GM23338 (cell line): ENCODE measurements at places on chromosomes 12 and 14.
A peak's percentile ranks its signal among the peaks of the same experiment; 100 is the strongest.

DNA sequence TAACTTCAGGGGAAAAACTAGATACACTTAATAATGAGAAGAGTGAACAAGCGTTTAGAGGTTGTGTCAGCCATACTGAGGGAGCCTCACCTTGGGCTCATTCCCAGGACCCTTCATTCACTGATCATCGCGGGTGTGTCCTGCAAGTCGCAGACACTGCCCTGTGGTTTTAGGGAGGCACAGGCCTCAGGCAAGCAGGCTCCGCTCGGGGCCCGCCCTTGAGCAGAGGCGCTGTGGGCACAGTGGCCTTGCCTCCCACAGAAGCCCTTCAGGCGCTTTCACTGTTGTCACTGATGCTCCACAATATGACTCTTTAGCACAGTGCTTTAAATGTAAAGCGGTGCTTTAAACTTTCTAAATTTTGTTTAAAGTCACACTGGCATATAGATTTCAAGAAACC, 67.4 kb downstream of the DDX51 start:
- no peak for DNase-seq

GRCh38 chr14:105315211-105315721, 718 bp downstream of the PACS2 start:
- peak; percentile 67 for DNase-seq

DNA sequence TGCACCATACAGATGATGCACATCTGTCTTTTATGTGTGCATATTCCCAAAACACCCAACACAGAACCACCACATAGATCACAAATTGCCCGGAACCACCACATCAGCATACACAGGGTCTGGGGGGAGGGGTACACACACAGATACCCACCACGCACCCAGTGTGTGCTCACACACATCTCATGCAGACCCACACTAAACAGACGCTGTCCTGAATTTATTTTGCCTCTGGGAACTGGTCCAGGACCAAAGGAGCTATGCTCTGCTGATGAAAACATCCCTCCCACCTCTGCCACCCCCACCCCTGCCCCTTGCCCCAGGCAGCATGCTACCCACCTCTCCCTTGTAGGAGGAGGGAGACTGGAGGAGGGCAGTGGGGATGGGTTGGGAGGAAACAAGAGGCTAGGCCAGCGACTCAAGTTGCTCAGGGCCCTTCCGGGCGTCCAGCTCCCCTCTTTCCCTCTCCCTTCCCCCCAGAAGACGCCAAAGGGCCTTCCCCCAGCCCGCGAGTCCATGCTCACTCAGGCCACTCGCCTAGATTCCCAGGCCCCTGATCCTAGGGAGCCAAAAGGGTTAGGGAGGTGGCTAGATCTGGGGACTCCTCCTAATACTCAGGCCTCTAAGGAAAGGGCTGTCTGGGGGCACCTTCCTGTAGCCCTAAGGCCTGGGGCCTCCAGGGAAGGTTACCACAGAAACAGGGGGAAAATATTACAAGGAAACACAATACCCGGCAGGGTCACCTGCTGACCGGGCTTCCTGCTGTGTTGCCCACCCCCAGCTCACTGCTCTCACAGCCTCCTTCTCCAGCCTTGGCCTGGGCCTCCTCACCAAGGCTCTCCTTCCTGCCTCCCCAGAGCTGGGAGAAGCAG, 3.1 kb downstream of the HDAC7 start:
- DNase-seq = peak; percentile 37

DNA sequence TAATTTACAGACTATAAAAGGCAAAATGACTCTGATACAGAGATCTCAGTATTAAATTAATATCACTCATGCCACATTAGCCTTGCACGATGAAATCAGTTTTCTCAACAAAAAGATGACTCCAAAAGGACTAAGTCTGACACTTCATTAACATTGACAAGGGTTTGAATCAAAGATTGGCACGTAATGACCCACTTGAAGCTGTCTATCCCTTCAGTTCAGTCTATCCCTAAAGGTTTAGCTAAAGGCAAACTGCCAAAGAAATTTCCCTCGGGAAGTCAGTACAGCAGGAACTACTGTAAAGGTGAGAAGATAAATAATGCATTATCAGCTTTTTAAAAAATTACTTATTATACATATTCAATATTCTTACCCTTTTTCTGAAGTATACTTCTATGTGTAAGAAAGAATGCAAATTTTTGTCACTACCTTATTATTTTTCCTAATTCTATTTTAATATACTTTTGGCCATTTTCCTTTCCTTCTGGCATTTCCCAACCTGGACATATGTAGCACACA, 127.1 kb downstream of the NELL2 start:
- no peak for DNase-seq

DNA sequence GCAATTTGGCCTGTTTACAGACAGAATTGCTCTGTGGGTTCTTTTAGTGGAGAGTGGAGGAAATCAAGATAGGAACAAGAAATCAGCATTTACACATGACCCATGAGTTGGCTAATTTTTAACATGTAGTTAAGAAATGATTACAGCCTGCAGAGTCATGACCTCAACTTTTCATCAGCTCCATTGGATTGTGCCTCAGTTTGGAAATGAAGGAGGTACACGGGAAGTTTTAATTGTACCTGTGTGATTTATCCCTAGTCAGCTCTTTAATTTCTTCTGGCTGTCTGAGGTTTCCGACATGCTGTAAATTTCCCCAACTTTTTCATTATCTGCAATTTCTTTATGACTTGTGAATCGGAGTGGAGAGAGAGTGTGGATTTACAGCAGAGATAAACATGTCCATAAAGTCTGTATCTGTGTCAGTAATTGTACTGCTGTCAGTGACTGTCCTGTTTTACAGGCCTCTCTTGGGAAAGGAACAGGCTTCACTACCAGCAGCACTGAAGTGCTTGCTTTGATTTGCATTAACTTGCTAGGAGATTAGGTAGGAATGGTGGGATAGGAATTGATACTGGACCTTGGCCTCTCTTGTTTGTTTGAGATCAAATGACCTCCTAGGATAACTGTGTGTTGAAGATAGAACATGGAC, 49.2 kb downstream of the LIN52 start:
- peak; percentile 7 for DNase-seq

GRCh38 chr12:123076604-123077297, 74.1 kb downstream of the PITPNM2 start:
- no peak for DNase-seq
